HCT116 (cell line): ENCODE measurements at places on chromosomes 6 and 20. TPM values are rescaled to one million over a fixed set of nuclear protein-coding genes. Genes with fewer than 3 reads are reported as not detected.

GRCh38 chr6:84910906-84911607 lies 146.7 kb upstream of the TBX18 start:
- no peak overlapping the region for H3K27ac ChIP-seq
- no peaks in the 10 kb centered on the region for H3K4me1 ChIP-seq
- H3K36me3 ChIP-seq = no peaks in the 10 kb centered on the region
- peaks cover 2% of the 10 kb centered on the region; the same call in 1 of the 2 replicates for H3K27me3 ChIP-seq

GRCh38 chr6:85390105-85390728 lies 59.7 kb upstream of the NT5E start:
- DNase-seq = no peak
- no peak overlapping the region for H3K27ac ChIP-seq
- no peaks in the 10 kb centered on the region for H3K4me1 ChIP-seq
- no peak overlapping the region for H3K4me3 ChIP-seq

DNA sequence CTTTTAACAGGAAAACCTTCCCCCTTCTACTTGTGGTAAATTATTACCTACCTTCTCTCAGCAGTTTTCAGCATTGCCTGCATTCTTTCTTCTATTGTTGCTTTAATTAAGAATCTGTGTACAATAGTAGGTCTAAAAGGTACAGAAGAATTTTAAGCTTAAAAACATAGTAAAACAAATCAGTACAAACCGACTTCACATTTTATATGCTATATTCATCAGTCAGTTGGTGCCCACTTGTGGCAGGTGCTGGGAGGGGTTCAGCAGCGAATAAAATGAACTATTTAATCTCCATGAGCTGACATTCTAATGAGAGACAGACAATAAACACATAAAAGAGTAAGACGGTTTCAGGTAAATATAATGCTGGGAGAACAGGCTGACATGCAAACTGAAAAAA lies 73.4 kb upstream of the FBXO30 start:
- H3K36me3 ChIP-seq = peaks cover 4% of the 10 kb centered on the region; the same call in 1 of the 2 replicates
- no peaks in the 10 kb centered on the region for H3K27me3 ChIP-seq
- H3K4me1 ChIP-seq = no peaks in the 10 kb centered on the region
- no peak for DNase-seq

DNA sequence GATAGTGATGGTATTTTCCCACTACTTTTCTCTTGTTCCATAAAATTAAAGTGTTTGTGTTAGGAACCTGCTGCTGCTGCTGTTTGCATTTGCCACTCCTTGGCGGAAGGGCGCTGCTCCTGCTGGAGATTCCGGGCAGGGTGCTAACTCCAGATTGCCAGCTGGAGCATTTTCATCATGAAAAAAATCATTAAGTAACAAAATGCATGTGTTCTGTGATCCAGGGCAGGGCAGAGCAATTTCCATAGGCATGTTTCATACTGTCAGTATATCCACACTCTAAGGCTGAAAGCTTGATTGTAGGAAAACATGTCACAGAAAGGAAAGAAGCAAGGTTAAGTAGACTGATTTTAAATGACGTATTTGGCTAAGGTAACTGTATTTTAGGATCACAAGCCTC lies 24.0 kb downstream of the PBOV1 start:
- no peak overlapping the region for H3K4me3 ChIP-seq
- no peak for DNase-seq
- no peaks in the 10 kb centered on the region for H3K4me1 ChIP-seq
- no peaks in the 10 kb centered on the region for H3K36me3 ChIP-seq
- no peaks in the 10 kb centered on the region for H3K27me3 ChIP-seq

- H3K4me3 ChIP-seq = no peak overlapping the region
- no peaks in the 10 kb centered on the region for H3K27me3 ChIP-seq
- H3K4me1 ChIP-seq = no peaks in the 10 kb centered on the region
- DNase-seq = no peak
- no peaks in the 10 kb centered on the region for H3K36me3 ChIP-seq
- no peak overlapping the region for H3K27ac ChIP-seq
Observed at GRCh38 chr6:164290101-164290500, 875.6 kb downstream of the QKI start.

DNA sequence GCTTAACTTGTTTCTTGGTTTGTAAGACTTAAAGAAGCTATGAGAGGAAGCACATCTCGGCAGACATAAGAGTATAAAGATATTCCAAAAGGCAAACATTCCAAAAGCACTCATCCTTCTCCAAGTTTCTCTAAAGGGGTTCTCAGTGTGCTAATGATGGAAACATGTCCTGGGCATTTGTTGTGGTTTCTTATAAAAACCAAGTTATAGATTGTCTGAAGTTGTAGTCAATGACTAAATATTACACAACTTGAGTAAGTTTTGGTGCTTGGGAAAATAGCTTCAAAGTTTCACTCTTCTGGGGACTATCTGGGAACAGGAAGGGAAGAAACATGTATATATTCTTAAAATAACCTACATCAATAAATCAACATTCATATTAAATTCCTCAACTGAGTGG lies 128.3 kb upstream of the TBX18 start:
- peaks cover 5% of the 10 kb centered on the region; the same call in 1 of the 2 replicates for H3K27me3 ChIP-seq
- no peaks in the 10 kb centered on the region for H3K4me1 ChIP-seq
- no peak for DNase-seq
- H3K4me3 ChIP-seq = no peak overlapping the region
- H3K36me3 ChIP-seq = no peaks in the 10 kb centered on the region

- H3K4me3 ChIP-seq = peak overlapping the region; percentile 14; the same call in 1 of the 2 replicates
- no peaks in the 10 kb centered on the region for H3K27me3 ChIP-seq
- peak overlapping the region; percentile 64 for H3K27ac ChIP-seq
- H3K36me3 ChIP-seq = no peaks in the 10 kb centered on the region
- DNase-seq = peak; percentile 86
- H3K4me1 ChIP-seq = peaks cover 39% of the 10 kb centered on the region
Observed at GRCh38 chr6:158894193-158894592, 75.0 kb upstream of the EZR start.

- no peak for DNase-seq
- no peak overlapping the region for H3K27ac ChIP-seq
- H3K27me3 ChIP-seq = no peaks in the 10 kb centered on the region
- H3K4me3 ChIP-seq = no peak overlapping the region
- peaks cover 24% of the 10 kb centered on the region for H3K4me1 ChIP-seq
Observed at GRCh38 chr20:40946451-40946850, 82.2 kb upstream of the TOP1 start.

The IMPG1 gene
- not detected for total RNA-seq

DNA sequence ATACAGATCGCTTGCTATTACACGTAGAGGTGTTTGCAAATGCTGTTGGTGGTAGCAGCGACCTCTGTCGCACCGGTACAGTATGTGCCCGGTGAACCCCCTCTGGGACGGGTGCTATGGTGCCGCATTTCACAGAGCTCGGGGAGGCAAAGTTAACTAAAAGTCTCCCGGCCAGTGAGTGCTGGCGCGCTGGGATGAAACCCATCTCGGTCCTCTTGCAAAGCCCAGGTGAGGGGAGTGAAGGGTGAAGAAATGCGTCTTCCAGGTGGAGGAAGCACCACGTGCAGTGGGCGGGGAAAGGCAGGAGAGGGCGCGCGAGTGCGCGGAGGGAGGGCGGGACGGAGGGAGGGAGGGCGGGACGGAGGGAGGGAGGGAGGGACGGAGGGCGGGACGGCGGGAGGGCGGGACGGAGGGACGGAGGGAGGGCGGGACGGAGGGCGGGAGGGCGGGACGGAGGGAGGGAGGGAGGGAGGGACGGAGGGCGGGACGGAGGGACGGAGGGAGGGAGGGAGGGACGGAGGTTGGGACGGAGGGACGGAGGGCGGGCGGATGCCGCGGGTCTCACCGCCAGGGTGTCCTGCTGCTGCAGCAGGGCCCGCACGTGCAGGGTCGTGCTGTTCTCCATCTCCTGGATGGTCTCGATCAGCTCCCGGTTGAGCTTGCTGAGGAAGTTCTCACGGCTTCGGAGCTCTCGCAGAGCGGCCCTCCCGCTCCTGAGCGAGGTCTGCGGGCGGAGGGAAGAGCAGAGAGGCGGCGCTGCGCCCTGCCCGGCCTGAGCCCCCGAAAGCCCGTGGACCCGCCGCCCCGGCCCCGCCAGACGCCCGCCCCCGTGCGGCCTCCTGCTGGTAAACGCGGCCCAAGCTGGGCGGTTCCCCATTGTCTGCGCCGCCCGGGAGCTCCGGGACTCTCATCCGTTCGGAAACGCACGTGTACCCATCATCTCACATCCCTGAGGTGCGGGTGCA lies 11.7 kb downstream of the C20orf96 start:
- no peaks in the 10 kb centered on the region for H3K4me1 ChIP-seq
- no peak overlapping the region for H3K27ac ChIP-seq
- no peak for DNase-seq
- 0 out of 2 replicates have a peak, but pooled peaks cover 3% of the 10 kb centered on the region for H3K36me3 ChIP-seq

GRCh38 chr20:63544958-63545516 lies 2.5 kb downstream of the SRMS start:
- DNase-seq = peak; percentile 67
- no peaks in the 10 kb centered on the region for H3K36me3 ChIP-seq
- peaks cover 38% of the 10 kb centered on the region for H3K4me1 ChIP-seq
- no peaks in the 10 kb centered on the region for H3K27me3 ChIP-seq

GRCh38 chr20:47102629-47103028 lies 208.0 kb downstream of the EYA2 start:
- no peak overlapping the region for H3K27ac ChIP-seq
- H3K36me3 ChIP-seq = no peaks in the 10 kb centered on the region
- no peaks in the 10 kb centered on the region for H3K27me3 ChIP-seq
- H3K4me1 ChIP-seq = no peaks in the 10 kb centered on the region
- no peak for DNase-seq
- H3K4me3 ChIP-seq = no peak overlapping the region

GRCh38 chr6:130161683-130162404 lies 60.9 kb downstream of the SAMD3 start:
- no peaks in the 10 kb centered on the region for H3K4me1 ChIP-seq
- H3K36me3 ChIP-seq = no peaks in the 10 kb centered on the region
- no peaks in the 10 kb centered on the region for H3K27me3 ChIP-seq
- no peak for DNase-seq
- H3K4me3 ChIP-seq = no peak overlapping the region

GRCh38 chr20:58647796-58648501 lies 3.1 kb upstream of the STX16 start:
- no peak overlapping the region for H3K4me3 ChIP-seq
- peaks cover 17% of the 10 kb centered on the region for H3K4me1 ChIP-seq
- H3K36me3 ChIP-seq = no peaks in the 10 kb centered on the region

The SLC22A3 gene
- total RNA-seq = 0.07 TPM

DNA sequence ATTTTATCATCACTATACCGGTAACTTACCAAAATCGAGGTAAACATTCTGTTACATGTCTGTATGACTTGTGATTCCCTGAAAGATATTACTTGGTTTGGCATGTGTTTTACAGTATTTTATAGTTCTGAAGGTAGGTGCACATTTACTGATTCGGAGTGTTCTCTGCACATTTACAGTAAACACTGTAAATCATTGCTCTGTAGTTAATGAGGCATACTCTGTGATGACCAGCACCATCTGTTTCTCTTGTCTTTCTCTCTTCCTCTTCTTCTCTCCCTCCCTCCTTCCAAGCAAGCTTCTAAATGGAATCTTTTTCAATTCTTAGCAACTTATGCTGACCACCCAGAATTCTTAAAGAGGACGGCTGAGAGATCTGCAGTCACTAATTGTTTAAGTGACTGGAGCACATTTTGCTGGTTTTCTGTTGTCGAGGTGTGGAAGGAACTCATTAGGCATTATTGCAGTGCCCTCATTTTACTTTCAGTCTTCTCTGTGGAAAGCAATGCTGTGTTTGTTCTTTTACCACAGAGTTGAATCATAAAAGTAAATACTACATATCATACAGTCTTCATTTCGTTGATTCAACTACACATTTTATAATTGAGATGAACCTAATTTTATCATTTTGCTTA lies 126.5 kb downstream of the UTRN start:
- H3K4me1 ChIP-seq = peaks cover 10% of the 10 kb centered on the region; the same call in 1 of the 2 replicates
- DNase-seq = no peak
- H3K4me3 ChIP-seq = no peak overlapping the region
- no peaks in the 10 kb centered on the region for H3K27me3 ChIP-seq
- no peak overlapping the region for H3K27ac ChIP-seq

GRCh38 chr6:109977791-109978173 lies 329 bp upstream of the GPR6 start:
- no peak for DNase-seq
- H3K4me1 ChIP-seq = no peaks in the 10 kb centered on the region
- H3K36me3 ChIP-seq = no peaks in the 10 kb centered on the region
- H3K4me3 ChIP-seq = no peak overlapping the region
- H3K27ac ChIP-seq = no peak overlapping the region
- H3K27me3 ChIP-seq = peaks cover 39% of the 10 kb centered on the region

The MOG gene
- not detected for total RNA-seq

- DNase-seq = peak; percentile 57
- H3K36me3 ChIP-seq = peaks cover 18% of the 10 kb centered on the region
- peak overlapping the region; percentile 97 for H3K27ac ChIP-seq
Observed at GRCh38 chr6:32968867-32969684, 682 bp downstream of the BRD2 start.

The L3MBTL3 gene
- total RNA-seq = 31.5 TPM

DNA sequence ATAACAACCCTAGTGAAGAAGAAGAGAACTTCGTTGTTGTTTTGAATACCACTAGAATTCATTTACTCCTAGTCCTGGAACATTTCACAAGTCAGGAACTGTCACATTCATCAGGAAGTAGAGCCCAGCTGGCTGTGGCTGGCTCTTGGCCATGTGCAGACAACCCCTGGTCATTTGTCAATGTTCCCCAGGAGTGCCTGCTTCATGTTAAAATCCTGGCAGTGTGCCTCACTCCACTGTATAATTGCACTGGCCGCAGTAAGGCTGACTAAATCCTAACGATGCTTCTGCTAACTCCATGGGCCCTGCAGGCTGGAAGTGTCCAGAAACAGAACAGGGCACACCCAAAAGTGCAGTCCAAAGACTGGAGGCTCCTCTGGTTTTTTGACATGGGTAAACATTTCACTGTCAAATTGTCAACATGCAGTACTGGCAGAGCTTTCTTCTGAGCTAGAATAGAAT lies 41.5 kb upstream of the ADGRF1 start:
- H3K27ac ChIP-seq = no peak overlapping the region
- H3K4me3 ChIP-seq = no peak overlapping the region
- H3K27me3 ChIP-seq = no peaks in the 10 kb centered on the region
- H3K4me1 ChIP-seq = no peaks in the 10 kb centered on the region

The TAB2 gene
- 56.7 TPM for total RNA-seq

The ZSCAN23 gene
- total RNA-seq = not detected

- no peak overlapping the region for H3K27ac ChIP-seq
- H3K4me3 ChIP-seq = no peak overlapping the region
- H3K4me1 ChIP-seq = no peaks in the 10 kb centered on the region
- no peaks in the 10 kb centered on the region for H3K36me3 ChIP-seq
Observed at GRCh38 chr6:3568396-3569082, 111.7 kb upstream of the SLC22A23 start.

GRCh38 chr6:108080010-108080780 lies 5.7 kb upstream of the OSTM1 start:
- no peaks in the 10 kb centered on the region for H3K36me3 ChIP-seq
- no peak for DNase-seq
- no peak overlapping the region for H3K4me3 ChIP-seq

DNA sequence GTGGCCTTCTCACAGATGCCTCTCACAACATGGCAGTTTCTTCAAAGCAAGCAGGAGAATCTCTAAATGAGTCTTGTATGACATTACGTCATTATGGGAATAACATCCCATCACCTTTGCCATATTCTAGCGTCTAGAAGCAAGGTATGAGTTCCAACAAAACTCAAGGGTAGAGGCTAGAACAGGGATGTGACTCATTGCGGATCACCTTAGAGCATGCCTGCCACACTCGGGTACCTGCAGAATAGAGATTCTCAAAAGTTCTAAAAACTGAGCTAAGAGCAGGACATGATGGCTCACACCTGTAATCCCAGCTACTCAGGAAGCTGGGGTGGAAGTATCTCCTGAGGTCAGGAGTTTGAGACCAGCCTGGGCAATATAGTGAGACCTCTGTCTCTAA lies 182.8 kb downstream of the SLC16A10 start:
- H3K4me3 ChIP-seq = no peak overlapping the region
- no peaks in the 10 kb centered on the region for H3K4me1 ChIP-seq
- peaks cover 16% of the 10 kb centered on the region for H3K36me3 ChIP-seq
- no peak for DNase-seq
- H3K27ac ChIP-seq = no peak overlapping the region
